ENCODE measurements at places on chromosomes 4 and X.
A peak's percentile ranks its signal among the peaks of the same experiment; 100 is the strongest.

DNA sequence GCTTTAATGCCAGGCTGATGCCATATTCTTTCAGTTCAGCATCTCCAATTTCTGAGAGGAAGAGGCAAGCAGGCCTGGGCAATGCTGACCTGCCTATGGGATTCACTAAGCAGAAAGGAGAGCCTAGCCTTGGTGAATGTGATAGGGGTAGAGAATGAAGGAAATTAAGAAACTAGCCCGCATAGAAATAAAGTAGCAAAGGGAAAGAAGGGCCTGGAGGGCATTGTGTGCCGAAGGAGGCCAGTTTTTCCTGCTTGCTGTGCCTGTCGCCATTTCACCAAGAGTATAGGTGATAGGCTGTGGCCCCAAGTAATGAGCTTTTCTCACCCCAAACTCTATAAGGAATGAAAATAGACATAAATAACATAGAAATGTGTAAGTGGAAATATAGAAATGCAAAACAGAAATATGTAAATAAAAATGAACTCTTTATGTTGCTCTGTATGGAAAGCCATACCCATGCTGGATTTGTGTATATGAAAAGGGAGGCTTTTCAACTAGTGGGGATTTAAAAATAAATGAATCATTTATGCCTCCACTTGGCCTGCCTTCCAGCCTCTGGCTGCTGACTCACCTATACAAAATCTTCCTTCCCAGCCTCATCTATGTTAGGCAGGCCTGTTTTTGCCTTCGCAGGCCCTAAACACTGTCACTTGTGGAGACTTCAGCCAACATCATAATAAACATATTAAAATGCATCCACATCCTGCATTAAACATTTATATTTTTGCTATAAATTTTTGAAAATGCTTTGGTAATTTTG is 5.1 kb upstream of the OCRL start:
- no peak for DNase-seq

DNA sequence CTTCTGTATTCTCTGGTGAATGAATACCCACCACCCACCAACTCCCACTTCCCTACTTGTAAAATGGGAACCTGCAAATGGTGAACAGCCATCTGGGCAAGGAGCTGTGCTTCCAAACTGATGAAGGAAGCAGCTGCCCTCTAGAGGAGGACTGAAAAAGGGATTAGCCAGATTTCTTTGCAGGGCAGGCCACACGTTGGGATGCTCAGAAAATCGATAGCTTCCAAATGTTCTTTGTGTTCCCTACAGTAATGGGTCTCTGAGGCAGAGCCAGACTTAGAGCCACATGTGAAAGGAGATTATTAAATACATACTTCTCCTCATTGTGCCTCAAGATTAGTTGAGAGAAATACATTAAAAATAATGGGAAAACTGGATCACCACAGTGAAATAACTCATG is 39.3 kb upstream of the LPAR4 start:
- peak; percentile 41 for DNase-seq

- DNase-seq, result peak; percentile 7
Observed at GRCh38 chrX:19368576-19368975, 24.8 kb downstream of the PDHA1 start.

DNA sequence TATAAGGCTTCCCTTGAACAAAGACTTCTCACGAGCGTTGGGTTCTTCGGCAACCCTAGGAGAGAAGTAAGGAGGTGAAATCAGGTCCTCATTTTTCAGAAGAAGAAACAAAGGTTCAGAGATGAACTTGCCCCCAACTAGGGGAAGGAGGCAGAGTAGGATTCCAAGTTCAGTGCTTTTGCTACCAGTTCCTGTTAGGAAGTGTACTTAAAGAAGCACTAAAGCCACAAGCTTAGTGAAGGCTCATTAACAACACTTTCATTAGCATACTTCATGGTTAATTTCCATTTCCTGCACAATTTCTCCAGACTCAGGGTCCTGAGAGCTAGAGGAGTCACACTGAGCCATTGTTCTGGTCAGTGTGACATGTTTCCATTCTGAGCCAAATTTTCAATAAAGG is 52.1 kb downstream of the VSIG4 start:
- DNase-seq, result no peak

GRCh38 chr4:5650040-5650439 is 58.3 kb downstream of the EVC2 start:
- no peak for DNase-seq

- no peak for DNase-seq
Observed at GRCh38 chr4:53487766-53488165, 103.5 kb downstream of the LNX1 start.

- no peak for DNase-seq
Observed at GRCh38 chr4:85815796-85816459, 341.0 kb downstream of the ARHGAP24 start.

- DNase-seq, result no peak
Observed at GRCh38 chr4:186653969-186654368, 69.7 kb downstream of the FAT1 start.

DNA sequence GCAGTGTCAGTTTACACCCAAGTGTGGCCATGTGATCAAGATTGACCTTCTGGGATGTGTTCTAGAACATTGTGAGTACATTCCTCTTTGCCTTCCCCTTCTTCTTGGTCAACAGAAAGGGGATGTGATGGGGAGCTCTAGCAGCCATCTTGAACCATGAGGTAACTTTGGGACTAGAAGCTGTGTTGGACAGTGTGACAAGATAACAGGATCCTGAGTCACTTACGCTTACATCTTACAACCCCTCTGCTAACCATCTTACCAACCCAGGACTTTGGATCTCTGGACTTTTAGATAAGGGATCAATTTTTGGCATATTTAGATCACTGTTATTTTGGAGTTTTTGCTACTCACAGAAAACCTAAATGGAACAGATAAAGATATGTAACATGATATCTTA is 625.6 kb downstream of the BCOR start:
- DNase-seq, result no peak

DNA sequence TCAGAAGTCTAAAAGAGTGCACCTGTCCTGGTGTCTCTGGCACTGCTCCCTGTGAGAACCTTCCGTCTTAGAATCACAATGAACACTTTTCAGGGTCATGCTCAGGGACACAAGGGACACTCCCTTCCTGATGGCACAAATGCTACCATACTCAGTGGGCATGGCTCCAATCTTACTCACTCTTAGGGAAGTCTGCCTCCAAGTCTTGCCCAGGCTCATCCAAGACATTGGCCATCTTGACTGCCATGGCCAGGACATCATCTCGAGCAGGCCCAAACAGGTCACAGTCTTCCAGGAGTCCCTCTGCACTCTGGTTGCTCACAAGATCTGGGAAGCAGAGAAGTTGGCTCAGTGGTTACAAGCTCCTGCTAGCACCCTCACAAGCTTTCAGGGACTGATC is 8.8 kb downstream of the ZMYM3 start:
- DNase-seq, result no peak

GRCh38 chr4:108854786-108855185 is 91.9 kb upstream of the ETNPPL start:
- DNase-seq, result peak; percentile 58

DNA sequence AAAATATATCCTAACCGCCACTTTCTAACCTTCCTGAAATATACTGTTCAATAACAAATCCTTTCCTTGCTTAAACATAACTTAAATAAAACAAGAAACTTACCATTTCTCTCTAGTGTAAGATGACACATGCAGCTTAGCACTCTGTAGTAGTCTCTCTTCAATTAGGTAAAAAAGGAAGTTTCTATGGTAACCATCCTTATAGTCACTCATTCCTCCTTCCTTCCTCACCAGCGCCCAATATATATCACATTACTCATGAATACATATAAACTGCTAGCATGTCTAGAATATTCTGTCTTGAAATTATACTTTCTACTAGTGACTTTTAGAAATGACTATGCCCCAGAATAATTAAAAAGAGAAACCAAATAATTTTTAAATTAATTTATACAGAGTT is 112.2 kb downstream of the SNCA start:
- DNase-seq, result peak; percentile 89

DNA sequence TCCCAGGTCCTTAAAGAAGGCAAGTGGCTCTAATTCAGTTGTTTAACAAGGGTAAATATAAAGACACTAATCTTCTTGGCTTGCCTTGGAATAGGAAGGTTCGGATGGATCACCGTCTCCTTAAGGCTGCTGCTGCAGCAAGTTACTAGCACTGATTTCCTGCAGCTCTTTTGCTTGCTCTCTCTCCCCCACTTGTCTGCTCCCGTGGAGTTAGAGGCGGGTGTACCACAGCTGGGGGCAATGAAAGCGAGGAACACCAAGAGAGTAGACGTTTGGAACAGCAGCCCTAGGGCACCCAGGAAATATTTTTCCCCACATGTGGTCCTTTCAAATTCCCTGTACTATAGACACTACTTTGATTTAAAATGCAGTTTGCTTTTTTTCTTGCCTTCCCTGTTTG is 202.2 kb downstream of the SH2D1A start:
- peak; percentile 56 for DNase-seq

DNA sequence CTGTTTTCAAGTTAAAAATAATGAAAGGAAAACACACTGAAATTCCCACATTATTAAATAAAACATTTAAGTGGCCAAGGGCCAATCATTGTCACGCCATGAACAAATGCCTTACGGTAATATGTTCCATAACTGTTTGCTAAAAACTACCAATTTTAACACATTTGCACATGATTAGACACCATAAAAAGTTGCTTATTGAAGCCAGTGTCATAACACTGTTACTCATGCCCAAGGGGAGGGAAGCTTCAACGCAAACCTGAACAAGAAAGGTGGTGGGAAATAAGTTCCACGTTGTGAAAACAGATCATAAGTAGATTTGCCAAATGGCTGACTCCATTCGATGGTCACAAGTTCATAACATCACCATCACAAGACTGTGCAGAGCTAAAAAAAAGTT is 739.3 kb upstream of the FAM241A start:
- peak; percentile 16 for DNase-seq

GRCh38 chrX:40831750-40832149 is 96.4 kb upstream of the MED14 start:
- DNase-seq, result no peak

GRCh38 chr4:157221895-157222770 is 1.6 kb downstream of the GRIA2 start:
- no peak for DNase-seq

- DNase-seq, result peak; percentile 24
Observed at GRCh38 chr4:42464550-42465094, 67.3 kb downstream of the SHISA3 start.

DNA sequence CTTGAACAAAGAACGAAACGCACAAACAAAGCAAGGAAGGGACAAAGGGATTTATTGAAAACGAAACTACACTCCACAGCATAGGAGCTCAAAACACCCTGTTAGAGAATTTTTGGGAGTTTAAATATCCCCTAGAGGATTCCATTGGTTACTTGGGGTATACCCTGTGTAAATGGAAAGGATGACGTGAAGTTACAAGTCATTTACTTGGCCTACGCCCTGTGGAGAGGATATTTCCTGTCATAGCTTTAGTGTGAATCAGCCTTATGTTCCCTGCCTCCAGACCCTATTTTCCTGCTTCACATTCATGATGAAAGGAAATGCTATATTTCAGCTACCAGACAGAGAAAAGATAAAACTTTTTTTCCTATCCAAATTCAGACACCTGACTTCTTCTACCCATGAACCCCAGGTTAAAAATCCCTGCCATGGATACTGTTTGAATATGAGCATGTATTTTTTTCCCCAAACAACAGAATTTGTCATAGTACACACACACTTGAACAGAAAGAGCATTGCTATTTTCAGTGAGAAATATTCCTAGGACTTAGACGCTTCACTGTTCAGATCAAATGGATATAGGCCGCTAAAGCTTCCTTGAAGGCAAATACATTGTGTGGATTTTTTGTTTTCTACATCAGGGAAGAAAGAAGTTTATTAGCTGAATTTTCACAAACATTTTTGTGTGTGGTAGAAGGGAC is 20.4 kb downstream of the PIN4 start:
- peak; percentile 88 for DNase-seq

DNA sequence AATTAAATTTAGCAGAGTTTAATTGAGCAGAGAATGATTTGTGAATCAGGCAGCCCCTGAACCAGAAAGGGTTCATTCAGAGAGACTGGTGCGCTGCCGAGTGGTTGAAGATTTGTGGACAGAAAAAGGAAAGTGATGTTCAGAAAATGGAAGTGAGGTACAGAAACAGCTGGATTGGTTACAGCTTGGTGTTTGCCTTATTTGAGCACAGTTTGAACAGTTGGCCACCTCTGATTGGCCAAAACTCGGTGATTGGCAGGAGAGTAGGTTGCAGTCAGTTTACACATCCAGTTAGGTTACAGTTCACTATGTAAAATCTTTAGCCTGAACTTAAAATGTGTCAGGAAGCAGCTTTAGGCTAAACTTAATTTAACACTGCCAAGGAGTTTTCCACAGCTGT is 14.9 kb downstream of the MID1IP1 start:
- DNase-seq, result no peak

DNA sequence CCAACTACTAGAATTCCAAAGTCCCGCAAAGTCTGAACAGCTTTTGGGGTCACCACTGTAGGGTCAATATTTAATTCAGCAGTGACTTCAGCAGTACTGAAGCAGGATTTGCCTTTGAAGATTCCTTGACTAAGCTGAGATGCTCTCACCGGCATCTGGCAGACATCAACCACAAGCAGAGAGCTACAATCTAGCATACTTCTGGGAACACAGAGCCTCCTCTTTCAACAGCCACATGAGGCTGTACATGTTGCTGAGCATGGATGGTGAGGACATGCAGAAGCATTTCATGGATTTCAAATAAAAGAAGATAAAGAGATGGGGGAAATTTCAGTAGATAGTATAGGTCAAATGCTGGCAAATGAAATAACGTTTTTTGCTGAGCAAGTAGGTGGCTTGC is 6.6 kb upstream of the ASB11 start:
- DNase-seq, result no peak

GRCh38 chrX:129522184-129523078 is 859 bp downstream of the SMARCA1 start:
- DNase-seq, result peak; percentile 64

DNA sequence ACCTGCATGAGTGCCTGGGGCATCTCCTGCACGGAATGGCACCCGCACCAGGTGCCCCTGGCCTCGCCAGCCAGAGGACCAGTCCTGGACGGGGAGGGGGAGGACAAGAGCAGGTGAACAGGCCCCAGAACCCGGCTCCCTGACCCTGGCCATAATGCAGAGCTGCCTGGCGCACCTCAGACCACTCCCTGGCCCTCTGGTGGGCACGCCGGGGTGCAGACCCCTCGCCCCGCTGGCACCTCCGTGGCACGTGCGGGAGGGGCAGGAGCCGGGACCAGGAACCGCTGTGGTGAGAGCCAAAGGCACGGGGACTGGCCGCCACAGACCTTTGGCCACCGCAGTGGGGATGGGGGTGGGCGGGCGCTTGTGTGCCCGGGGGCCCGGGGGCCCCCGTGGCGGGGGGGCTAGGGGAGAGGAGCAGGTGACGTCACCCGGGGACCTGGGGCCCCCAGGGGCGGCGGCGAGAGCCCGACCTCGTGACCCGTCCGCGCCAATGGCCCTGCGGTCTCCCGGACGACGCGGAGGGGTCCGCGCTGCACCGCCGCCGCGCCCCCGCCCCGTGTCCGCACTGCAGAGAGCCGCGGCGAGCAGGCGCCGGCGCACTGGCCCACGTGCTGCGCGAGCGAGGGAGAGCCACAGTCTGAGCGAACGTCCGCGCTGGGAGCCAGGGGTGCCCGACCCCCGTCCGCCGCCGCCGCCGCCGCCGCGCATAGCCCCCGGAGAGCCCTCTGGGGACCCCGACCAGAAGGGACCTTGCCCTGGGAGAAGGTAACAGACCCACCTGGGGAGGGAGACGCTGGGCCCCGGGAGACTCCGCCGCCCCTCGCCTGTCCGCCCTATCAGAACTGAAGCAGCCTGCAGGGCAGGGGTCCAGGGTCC is at the start of gene PNMA3:
TSS of gene PNMA3 (plus strand) at position 600 of the 879 bp plus-strand sequence. CDS start 586 bp downstream, outside the sequence.
- DNase-seq, result no peak
